SJSA1 (cell line): ENCODE measurements at places on chromosomes 1 and 21. TPM values are rescaled to one million over a fixed set of nuclear protein-coding genes. Genes with fewer than 3 reads are reported as not detected.

GRCh38 chr1:107230121-107230520, 89.3 kb downstream of the NTNG1 start:
- DNase-seq, result no peak

DNA sequence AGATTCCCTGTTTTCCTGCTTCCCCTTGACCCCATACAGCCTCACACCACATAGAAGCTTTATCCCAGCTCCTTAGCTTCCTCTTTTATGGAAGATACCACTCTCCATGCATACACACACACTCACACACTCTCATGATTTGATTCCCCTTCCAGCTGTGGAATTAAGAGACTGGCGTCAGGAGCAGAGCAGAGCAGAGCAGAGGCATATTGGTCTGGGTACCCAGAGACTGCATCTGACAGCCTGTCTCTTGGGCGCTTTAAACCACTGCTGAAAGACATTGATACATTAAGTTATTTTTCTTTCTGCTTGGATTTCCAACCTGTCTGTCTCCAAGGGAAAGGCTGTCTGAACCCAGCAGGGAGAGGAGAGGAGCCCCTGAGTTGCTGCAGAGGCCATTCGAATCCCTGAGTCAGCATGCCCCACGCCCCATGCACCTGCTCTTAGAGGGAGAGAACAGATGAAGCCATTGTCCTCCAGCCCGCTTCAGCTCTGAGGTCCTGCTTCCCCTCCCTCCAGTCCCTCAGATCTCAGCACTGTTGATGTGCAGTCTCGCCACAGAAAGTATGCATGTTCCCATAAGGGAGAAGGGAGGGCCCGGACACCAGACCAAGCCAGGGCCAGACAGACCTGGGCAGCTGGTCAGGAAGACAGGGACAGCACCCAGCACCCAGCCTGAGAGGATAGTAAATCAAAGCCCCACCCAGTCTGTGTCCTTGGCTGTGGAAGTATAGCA, 66.7 kb upstream of the GJB5 start:
- DNase-seq, result no peak

- DNase-seq, result no peak
Measured at GRCh38 chr1:45658171-45658570, 28.2 kb downstream of the GPBP1L1 start.

The GPR37L1 gene
- total RNA-seq, result 0.05 TPM in 1 of 2 replicates, not detected in the other

- DNase-seq, result no peak
Measured at GRCh38 chr1:241706967-241707366, 54.9 kb downstream of the WDR64 start.

DNA sequence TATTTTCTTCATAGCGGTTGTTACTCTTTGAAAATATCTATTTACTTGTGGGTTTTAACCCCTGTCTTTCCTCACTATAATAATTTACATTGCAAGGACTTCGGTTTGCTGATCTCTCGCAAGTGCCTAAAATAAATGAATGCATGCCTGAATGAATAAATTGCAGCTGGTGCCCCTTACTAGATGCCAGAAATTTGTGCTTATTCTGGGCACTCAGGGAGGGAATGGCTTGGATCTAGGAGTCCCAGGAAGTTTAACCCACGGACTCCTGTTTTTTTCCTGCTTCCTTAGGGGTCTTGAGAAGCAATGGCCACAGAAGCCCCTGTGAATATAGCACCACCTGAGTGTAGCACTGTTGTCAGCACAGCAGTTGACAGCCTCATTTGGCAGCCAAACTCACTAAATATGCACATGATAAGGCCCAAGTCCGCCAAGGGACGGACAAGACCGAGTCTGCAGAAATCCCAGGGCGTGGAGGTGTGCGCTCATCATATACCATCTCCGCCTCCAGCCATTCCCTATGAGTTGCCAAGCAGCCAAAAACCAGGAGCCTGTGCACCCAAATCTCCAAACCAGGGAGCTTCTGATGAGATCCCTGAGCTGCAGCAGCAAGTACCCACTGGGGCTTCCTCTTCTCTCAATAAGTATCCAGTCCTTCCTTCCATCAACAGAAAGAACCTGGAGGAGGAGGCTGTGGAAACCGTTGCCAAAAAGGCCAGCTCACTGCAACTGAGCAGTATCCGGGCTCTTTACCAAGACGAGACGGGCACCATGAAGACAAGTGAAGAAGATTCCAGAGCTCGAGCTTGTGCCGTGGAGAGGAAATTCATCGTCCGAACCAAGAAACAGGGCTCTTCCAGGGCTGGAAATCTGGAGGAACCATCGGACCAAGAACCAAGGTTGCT, 4.2 kb upstream of the PLA2G2C start:
- no peak for DNase-seq

The FCAMR gene
- total RNA-seq, result not detected in 2 replicates

- DNase-seq, result no peak
Measured at GRCh38 chr1:168794057-168794456, 65.1 kb upstream of the DPT start.

DNA sequence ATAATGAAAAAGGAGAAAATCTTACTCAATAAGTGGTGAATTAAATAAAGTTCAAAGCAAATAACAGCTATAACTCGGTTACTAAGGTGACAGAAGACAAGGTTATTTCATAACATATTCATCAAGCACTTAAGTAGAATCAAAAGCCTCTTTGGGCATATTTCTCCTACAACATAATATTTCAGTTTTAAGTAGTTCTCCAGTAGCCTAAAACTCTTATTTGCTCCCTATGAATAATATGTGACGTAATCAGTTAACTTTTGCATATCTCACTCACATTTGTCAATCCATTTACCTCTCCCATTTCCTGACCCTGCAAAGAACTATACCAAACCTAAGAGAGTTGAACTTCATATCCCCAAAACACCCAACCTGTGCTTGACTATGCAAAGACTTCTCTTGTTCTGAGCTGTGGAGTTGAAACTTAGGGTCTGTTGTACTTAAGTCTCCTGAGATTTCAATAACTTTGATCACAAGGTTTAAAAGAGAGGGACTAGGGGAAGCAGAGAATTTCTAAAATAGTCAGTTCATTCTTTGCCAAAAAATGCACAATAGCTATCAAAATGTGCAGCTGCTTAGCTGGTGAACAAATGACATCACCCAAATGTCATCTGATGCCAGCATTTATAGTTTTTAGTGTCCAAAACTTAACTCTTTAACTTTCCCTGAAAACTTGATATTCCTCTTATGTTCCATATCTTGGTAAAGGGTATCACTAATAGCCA, 37.2 kb downstream of the TTLL7 start:
- no peak for DNase-seq
